ENCODE measurements at places on chromosomes 5 and 9.
A peak's percentile ranks its signal among the peaks of the same experiment; 100 is the strongest.

GRCh38 chr5:128815201-128815600 is 150.1 kb upstream of the SLC27A6 start:
- no peak for DNase-seq

GRCh38 chr9:97868859-97869258 is 15.8 kb downstream of the FOXE1 start:
- DNase-seq, result no peak

- DNase-seq, result no peak
Measured at GRCh38 chr9:110921705-110922104, 116.6 kb downstream of the LPAR1 start.

- DNase-seq, result no peak
Measured at GRCh38 chr5:2737273-2738155, 14.0 kb downstream of the IRX2 start.

DNA sequence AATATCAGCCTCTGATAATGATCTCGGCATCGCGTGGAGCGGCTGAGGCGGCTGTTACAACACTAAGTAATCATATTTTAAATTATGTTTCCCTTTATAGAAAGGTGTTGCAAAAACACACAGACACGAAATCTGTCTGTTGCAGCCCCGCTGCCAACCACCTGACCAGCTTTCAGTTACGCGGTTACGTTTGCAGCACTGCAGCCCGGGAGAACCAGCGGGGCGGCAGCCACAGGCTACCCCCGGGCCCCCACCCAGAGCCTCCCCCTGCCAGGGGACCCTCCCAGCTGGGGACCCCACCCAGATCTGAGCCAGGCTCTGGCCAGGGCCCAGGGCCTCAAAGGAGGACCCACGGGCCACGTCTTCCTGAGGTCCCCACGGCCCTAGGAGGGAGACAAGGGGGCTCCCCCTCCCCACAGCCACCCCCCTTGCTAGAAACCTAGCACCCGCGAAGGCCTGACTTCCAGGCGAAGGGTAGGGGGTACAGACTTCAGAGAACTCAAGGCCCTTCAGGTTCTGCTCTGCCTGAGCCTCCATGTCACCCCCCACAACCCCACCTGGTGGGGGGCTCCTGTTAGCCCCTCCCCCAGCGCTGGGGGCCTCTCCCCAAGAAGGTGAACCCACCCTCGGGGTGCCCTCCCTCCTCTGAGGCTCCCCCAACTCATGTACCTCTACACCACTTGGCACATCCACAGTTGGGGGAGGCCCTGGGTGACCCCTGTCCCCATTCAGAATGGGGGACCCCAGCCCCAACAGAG is 6.0 kb downstream of the NACC2 start:
- DNase-seq, result no peak

GRCh38 chr5:67061511-67061910 is 135.1 kb downstream of the CD180 start:
- DNase-seq, result no peak

DNA sequence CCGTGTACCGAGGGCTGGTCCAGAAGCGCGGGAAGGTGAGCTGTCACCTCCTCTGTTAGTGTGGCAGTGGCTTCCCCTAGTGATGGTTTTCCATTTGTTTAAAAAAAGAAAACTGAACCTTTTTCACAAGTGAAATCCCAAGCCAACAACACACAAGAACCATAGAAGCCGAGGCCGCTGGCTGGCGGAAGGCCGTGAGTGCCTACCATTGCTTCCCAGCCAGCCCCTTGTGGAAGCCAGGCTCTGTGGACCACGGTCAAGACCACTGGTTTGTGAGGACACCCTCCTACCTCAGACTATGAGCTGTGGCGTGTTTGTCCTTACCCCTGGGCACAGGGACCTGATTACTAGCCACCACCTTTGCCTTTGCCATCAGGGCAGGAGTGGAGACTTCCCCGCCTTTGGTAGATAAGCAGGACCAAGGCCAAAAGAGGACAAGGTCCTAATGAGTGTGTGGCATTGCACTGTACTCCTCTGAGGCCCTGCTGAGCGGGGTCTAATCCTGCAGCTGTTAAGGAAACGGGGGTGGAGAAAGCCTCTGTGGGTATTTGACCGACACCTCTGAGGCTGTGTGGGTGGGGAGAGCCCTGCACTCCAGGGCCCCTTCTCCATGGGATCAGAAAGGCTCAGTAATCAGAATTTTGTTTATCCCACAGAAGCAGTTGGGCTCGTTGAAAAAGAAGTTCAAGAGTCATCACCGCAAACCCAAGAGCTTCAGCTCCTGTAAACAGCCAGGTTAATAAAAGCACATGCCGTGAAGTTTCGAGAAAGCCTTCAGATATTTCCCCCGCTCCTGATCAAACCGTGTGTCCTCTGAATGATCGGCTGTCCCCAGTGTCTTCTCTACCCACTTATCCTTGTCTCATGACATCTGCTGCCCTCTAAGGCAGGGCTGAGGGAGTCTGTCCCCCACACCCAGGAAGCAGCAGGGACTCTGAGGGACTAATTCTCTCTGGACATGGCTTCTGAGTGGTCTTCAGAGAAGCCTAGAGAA is 4.3 kb downstream of the SURF2 start:
- no peak for DNase-seq

- peak; percentile 2 for DNase-seq
Measured at GRCh38 chr5:148998174-148998797, 64.6 kb downstream of the SH3TC2 start.

DNA sequence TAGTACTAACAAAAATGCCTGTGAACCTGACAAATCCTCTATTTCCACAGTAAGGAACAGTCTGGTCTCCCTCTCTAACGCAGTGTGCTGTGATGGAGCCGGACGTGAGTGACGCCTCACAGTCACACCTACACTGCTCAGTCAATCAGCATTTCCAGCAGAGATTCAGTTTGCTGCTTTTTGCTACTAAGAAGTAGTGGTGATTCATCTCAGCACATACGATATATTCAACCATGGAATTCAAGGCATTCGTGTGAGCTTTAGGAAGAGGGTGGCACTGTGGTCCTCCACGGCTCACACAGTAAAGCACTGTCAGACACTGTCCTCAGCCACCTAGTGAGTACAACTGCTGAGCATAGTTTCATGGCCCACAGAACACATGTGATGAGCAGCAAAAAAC is 70.9 kb downstream of the SETX start:
- no peak for DNase-seq

GRCh38 chr9:36840898-36841536 is 193.1 kb downstream of the PAX5 start:
- no peak for DNase-seq

- DNase-seq, result no peak
Measured at GRCh38 chr9:19967888-19968459, 179.1 kb upstream of the SLC24A2 start.

GRCh38 chr5:145838276-145838675 is 3.1 kb upstream of the PRELID2 start:
- no peak for DNase-seq
